Right atrium auricular region (tissue), 2 donors: ENCODE measurements at places on chromosomes 16 and 17. TPM values are rescaled to one million over a fixed set of nuclear protein-coding genes. Genes with fewer than 3 reads are reported as not detected.

- H3K4me3 ChIP-seq, result no peak overlapping the region
- no peak for DNase-seq
- H3K27me3 ChIP-seq, result no peaks in the 10 kb centered on the region
- H3K36me3 ChIP-seq, result no peaks in the 10 kb centered on the region
These were observed 13.3 kb upstream of the GAS7 start for GRCh38 chr17:10211666-10212065.

- no peaks in the 10 kb centered on the region for H3K4me1 ChIP-seq
- no peak overlapping the region for H3K27ac ChIP-seq
- H3K27me3 ChIP-seq, result no peaks in the 10 kb centered on the region
These were observed 5.8 kb downstream of the PRSS22 start for GRCh38 chr16:2852003-2852730.

DNA sequence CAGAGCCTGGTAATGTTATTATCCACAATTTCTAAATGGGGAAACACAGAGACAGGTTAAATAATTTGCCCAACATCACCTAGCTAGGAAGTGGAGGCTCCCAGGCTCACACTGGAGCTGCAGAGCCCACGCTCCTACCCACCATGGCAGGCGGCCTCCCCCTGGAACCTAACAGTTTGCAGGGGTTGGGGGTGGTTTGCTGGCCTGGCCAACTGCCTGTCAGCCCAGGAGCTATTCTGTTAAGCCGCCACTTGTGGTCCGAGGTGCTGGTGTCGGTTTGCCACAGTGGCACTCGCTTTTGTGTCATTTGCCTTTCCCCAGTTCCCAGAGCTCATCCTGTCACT is 3.6 kb downstream of the PRCD start:
- peak overlapping the region; percentile 88 for H3K27ac ChIP-seq
- H3K4me1 ChIP-seq, result peaks cover 94% of the 10 kb centered on the region
- DNase-seq, result no peak
- H3K4me3 ChIP-seq, result no peak overlapping the region
- no peaks in the 10 kb centered on the region for H3K36me3 ChIP-seq

GRCh38 chr17:6556121-6557039 is at the start of gene PITPNM3:
TSS of gene PITPNM3 (minus strand) at chr17:6556555. CDS start at chr17:6556406, 149 bp downstream.
- H3K27me3 ChIP-seq, result peaks cover 11% of the 10 kb centered on the region
- H3K27ac ChIP-seq, result no peak within 1 kb of the TSS
- DNase-seq, result no peak
- no peaks in the 10 kb centered on the region for H3K4me1 ChIP-seq
- peak within 1 kb of the TSS; percentile 60 for H3K4me3 ChIP-seq

DNA sequence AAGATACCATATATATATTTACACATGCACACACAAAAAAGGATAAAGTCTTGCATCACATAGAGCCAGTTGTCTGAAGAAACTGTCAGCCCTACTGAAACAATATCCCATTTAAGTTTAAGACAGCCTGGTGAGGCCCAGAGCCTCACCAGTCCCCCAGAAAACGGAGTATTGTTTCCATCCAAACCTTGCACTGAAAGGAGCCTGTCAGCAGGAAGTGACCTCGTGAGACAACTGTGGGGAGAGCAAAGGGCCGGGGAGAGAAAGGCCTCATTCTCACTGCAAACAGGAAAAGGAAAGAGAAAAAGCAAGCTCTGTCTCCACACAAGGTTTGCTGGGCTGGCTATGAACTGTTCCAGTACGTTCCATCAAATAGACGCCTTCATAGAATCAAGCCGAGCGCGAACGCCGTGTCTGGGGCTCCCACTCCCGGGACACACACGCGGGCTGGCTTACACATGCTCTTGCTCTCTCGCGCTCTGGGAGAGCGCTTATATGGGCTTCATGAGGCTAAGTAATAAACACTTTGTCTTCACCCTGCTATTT is 44.4 kb upstream of the ZFHX3 start:
- DNase-seq, result no peak
- H3K36me3 ChIP-seq, result no peaks in the 10 kb centered on the region
- H3K27ac ChIP-seq, result no peak overlapping the region
- H3K4me3 ChIP-seq, result no peak overlapping the region
- H3K27me3 ChIP-seq, result no peaks in the 10 kb centered on the region

DNA sequence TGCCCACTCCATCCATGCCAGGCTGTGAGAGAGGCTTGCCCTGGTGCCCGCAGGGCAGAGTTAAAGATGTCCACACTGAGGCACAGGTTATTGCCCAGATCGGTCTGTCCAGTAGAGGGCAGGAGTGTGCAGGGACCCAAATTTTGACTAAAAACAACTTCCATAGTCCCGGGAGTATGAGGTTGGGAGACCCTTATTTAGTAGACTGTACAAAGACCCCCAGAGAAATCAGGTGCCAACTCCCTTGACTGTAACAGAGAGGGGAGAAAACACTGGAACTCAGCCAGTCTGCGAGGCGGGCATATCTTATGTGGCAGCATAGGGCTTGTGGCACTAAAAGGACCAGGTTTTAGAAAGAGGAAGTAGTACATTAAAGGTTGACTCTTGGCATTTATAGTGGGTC is 43.4 kb downstream of the HNF1B start:
- DNase-seq, result no peak
- peak overlapping the region; percentile 80 for H3K27ac ChIP-seq
- H3K27me3 ChIP-seq, result no peaks in the 10 kb centered on the region
- no peaks in the 10 kb centered on the region for H3K36me3 ChIP-seq

GRCh38 chr17:50538549-50539410 is 6.2 kb downstream of the EPN3 start:
- H3K27ac ChIP-seq, result no peak overlapping the region
- H3K36me3 ChIP-seq, result no peaks in the 10 kb centered on the region
- DNase-seq, result no peak
- no peaks in the 10 kb centered on the region for H3K27me3 ChIP-seq

DNA sequence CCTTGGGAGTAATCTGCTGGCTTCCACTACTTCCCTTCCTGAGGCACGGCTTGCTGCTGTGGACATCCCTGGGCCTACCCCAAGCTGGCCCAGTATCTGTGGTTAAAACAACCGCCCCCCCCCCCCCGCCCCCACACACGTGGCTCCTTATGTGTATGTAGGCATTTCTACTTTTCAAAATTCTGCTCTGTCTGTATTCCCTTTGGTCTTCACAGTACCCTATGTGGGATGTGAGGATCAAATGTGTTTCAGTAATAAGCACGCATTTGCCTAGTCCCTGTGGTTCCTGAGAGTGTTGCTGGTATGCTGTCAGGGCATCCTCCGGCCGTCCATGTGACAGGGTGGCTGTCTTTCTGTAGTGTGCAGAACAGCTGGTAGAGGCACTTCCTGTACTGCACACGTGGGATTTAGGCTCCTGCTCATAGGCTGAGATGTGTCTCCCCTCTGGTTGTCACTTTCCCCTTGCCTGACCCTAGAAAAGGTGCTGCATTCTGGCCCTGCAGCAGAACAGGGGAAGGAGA is 2.2 kb downstream of the NT5M start:
- H3K36me3 ChIP-seq, result no peaks in the 10 kb centered on the region
- peaks cover 25% of the 10 kb centered on the region for H3K4me1 ChIP-seq
- no peak for DNase-seq
- H3K4me3 ChIP-seq, result no peak overlapping the region

GRCh38 chr17:5877948-5878347 is 192.2 kb upstream of the WSCD1 start:
- H3K36me3 ChIP-seq, result no peaks in the 10 kb centered on the region
- DNase-seq, result no peak
- no peaks in the 10 kb centered on the region for H3K4me1 ChIP-seq
- H3K4me3 ChIP-seq, result no peak overlapping the region
- H3K27ac ChIP-seq, result no peak overlapping the region

GRCh38 chr16:24049113-24049512 is 207.0 kb upstream of the CACNG3 start:
- DNase-seq, result no peak
- no peaks in the 10 kb centered on the region for H3K4me1 ChIP-seq

- H3K27ac ChIP-seq, result no peak overlapping the region
- H3K36me3 ChIP-seq, result peaks cover 21% of the 10 kb centered on the region
- H3K4me1 ChIP-seq, result no peaks in the 10 kb centered on the region
- no peak overlapping the region for H3K4me3 ChIP-seq
- no peak for DNase-seq
These were observed 2.0 kb downstream of the ROGDI start for GRCh38 chr16:4800290-4801041.

DNA sequence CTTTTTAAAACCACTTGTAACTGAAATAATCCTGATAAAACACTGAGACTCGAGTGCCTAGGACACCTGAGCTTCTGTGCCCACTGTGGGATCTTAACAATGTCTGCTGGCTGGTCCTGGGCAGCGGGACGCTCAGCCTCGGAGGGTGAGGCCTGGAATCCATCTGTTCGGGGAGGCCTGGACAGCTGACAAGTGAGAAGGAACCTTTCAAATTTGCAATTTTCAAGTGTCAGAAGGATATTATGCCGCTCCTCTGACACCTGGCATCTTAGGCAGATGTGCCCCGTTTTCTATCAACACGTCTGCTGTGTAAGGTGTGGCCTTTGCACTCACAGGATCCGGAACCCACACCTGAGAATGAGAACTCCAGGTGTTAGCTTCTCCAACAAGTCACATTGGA is 33.1 kb upstream of the C16orf78 start:
- no peaks in the 10 kb centered on the region for H3K4me1 ChIP-seq
- no peak overlapping the region for H3K27ac ChIP-seq
- no peaks in the 10 kb centered on the region for H3K27me3 ChIP-seq
- H3K36me3 ChIP-seq, result no peaks in the 10 kb centered on the region

DNA sequence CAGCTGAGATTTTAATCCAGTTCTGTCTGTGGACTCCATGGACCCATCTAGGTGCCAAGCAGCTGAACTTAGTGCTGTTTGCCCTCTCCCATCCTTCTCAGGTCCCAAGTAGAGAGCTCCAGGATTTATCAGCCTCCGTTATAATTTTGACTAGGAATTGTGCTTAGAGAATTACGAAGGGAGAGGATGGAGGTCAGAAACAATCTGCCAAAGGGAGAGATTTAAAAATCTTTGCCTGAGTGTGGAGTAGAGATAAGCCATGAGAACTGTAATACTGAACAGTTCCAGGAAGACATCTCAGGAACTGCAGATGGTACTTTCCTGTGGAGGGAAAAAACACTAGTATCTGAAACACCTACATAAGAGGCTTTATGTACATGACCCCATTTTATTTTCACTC is 27.0 kb downstream of the CEP95 start:
- no peak overlapping the region for H3K4me3 ChIP-seq
- DNase-seq, result no peak
- H3K27ac ChIP-seq, result no peak overlapping the region
- H3K4me1 ChIP-seq, result no peaks in the 10 kb centered on the region
- peaks cover 84% of the 10 kb centered on the region for H3K36me3 ChIP-seq
- H3K27me3 ChIP-seq, result no peaks in the 10 kb centered on the region

DNA sequence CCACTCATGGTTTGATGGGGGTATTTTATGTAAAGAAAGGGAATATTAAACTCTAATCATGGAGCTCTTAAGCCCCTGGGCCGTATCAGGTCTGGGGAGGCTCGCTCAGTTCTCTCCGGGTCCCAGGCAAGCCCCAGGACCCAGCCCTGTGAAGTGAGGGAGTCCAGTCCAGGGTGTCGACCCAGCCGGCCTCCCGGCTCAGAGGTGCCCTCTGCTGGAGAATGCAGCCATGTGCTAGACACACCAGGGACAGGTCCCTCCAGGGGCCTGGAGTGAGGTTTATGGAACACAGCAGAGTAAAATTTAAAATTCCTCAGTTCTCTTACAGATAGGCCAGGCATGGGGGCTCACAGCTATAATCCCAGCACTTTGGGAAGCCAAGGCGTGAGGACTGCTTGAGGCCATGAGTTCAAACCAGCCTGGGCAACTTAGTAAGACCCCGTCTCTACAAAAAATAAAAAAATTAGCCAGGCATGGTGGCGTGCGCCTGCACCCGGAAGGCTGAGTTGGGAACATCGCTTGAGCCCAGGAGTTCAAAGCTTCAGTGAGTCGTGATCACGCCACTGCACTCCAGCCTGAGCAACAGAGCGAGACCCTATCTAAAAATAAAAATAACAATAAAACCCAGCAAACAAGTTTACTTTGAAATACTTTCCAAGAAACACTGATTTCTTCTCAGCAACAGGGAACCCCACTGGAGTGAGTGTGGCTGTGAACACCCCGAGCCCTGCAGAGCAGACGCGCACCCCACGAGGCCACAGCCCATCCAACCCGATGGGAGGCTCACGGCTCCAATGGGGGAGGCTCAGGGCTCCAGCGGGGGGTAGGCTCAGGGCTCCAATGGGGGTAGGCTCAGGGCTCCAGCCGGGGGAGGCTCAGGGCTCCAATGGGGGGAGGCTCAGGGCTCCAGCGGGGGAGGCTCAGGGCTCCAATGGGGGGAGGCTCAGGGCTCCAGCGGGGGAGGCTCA is 72.2 kb downstream of the ZNF778 start:
- no peak overlapping the region for H3K27ac ChIP-seq
- H3K27me3 ChIP-seq, result no peaks in the 10 kb centered on the region

DNA sequence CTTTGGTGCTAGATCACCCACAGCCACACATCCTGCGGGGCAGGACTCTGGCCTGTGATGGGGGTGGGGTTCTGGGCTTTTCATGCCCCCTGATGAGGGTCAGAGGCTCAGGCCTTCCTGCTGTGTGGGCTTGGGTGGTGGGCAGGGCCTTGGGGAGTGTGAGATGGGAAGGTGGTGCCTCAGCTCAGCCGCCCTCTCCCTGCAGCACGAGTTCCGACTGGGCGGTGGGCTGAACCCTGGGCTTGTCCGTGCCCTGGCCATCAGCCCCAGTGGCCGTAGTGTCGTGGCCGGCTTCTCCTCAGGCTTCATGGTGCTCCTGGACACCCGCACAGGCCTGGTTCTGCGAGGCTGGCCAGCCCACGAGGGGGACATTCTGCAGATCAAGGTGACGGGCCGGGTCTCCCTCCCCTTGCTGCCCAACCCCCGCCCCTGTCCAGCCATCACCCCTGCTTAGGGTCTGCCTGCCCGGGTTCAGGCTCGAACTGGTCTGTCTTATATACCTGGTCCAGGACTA is 6.8 kb upstream of the SERPINF2 start:
- H3K36me3 ChIP-seq, result peaks cover 36% of the 10 kb centered on the region
- no peak overlapping the region for H3K4me3 ChIP-seq
- no peaks in the 10 kb centered on the region for H3K27me3 ChIP-seq

DNA sequence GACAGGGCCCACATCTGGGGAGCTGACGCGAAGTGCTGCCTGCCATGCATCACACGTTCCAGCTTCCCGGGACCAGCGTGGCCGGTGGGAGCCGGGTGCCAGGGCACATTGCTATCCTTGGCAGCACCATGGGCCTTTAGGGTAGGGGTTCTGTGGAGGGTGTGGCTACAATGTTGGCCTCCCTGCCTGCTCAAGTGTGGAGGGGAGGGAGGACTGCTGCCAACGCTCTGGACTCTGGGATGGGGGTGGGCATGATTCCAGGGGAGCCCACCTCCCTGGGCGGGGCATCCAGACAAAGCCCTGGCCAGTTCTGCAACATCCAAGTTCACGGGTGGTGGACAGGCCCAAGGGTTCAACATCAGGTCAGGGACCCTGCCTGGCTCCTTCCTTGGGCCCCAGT is 13.9 kb downstream of the GRB7 start:
- no peaks in the 10 kb centered on the region for H3K27me3 ChIP-seq
- H3K36me3 ChIP-seq, result no peaks in the 10 kb centered on the region
- H3K4me1 ChIP-seq, result no peaks in the 10 kb centered on the region
- no peak for DNase-seq

- no peaks in the 10 kb centered on the region for H3K27me3 ChIP-seq
- H3K36me3 ChIP-seq, result peaks cover 12% of the 10 kb centered on the region
- H3K27ac ChIP-seq, result no peak overlapping the region
- DNase-seq, result no peak
- H3K4me3 ChIP-seq, result no peak overlapping the region
- H3K4me1 ChIP-seq, result no peaks in the 10 kb centered on the region
These were observed 23.3 kb downstream of the GPR179 start for GRCh38 chr17:38320482-38320881.

The KRT40 gene
- total RNA-seq, result not detected

The ABCA8 gene
- total RNA-seq, result 59.1 TPM

The CRYBA1 gene
- not detected for total RNA-seq

The ACE gene
- 4.0 TPM for total RNA-seq

The TMEM204 gene
- 42.2 TPM for total RNA-seq

The GUCY2D gene
- not detected for total RNA-seq

The TTLL6 gene
- total RNA-seq, result not detected

The HLF gene
- 36.9 TPM for total RNA-seq
